ENCODE measurements at places on chromosomes 4 and X.

- no peak for DNase-seq
Observed at GRCh38 chr4:40575846-40576245, 53.8 kb downstream of the RBM47 start.

DNA sequence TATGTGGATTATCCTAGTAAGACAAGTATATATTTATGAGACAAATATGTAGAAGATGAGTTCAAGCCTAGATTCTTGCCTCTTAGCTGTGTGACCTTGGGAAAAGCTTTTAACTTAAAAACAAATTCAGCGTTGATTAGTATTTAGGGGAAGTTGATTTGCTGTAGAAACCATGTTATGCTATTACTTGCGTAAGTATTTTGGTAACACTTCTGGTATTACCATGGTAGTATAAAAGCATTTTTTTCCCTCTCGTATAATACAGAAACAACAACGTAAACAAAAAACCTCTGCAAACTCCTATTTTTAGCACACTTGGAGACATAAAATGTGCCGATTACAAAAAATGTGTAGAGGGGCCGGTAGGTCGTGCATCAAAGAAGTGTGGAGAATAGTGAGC lies 33.2 kb downstream of the STAG2 start:
- DNase-seq: no peak

GRCh38 chr4:184345573-184345922 lies 127.9 kb upstream of the ENPP6 start:
- no peak for DNase-seq

DNA sequence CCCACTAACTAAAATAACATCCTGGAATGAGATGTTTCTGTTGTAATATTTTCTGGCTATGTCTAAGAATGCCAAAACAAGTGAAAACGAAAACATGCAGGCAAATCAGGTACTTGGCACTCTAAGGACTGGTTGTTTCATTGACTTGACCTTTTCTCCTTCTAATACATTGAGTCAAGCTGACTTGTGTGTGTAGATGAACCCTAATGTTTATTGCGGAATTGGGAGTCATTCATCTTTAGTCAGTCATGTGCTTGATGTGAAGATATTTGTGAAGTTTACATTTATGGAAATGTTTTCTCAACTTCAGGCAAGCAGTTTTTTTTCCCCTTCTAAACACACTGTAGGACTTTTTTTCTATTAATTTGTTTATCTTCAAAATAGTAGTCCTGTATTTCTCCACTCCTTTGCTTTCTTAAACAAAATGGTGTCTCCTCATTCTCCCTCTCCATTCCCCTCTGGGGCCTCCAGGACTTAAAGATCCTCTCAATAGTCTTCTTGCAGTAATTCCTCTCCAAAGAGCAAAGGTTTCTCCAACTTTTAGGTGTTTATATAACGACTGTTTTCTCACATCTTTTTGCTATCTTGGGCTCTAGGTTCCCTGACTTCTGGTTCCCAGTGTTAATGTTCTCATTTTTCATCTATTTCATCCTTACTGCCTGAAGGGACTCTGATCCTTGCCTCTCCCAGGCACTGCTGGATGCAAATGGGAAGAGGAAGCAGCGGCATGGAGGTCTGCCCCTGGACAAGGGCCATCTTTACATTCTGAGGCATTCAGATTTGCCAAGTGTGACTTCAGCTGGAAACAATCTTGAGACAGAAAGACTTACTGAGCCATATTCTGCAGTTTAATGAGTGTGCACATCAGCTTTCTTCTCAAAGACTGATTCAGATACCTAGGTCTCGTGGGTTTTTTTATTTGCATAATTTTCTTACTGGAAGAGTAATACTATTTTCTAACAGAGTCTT lies 166.4 kb downstream of the ARHGAP6 start:
- no peak for DNase-seq

- DNase-seq: no peak
Observed at GRCh38 chrX:21996872-21997455, 35.2 kb upstream of the PHEX start.

DNA sequence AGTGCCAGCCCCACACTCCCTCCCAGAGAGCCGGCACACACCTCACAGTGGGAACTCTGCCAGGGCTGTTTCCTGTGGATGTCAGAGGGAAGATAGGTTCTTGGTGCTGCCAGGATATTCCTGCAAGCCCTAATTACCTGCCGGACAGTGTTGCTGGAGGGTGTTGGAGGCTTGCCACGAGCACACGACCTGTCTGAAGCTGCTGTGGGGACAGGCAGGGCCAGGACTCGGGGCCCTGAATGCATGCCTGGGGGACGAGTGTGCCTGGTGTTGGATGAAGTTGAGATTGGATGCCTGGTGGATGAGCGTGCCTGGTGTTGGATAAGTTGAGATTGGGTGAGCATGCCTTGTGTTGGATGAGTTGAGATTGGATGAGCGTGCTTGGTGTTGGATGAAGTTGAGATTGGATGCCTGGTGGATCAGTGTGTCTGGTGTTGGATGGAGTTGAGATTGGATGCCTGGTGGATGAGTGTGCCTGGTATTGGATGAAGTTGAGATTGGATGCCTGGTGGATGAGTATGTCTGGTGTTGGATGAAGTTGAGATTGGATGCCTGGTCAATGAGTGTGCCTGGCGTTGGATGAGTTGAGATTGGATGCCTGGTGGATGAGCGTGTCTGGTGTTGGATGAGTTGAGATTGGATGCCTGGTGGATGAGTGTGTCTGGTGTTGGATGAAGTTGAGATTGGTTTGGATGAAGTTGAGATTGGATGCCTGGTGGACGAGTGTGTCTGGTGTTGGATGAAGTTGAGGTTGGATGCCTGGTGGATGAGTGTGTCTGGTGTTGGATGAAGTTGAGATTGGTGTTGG lies 23.2 kb upstream of the UVSSA start:
- no peak for DNase-seq

- DNase-seq: no peak
Observed at GRCh38 chrX:8864161-8864560, 63.0 kb upstream of the FAM9A start.

GRCh38 chr4:148704291-148704690 lies 262.1 kb upstream of the NR3C2 start:
- no peak for DNase-seq

- no peak for DNase-seq
Observed at GRCh38 chr4:122635205-122635604, 14.3 kb upstream of the IL21 start.

DNA sequence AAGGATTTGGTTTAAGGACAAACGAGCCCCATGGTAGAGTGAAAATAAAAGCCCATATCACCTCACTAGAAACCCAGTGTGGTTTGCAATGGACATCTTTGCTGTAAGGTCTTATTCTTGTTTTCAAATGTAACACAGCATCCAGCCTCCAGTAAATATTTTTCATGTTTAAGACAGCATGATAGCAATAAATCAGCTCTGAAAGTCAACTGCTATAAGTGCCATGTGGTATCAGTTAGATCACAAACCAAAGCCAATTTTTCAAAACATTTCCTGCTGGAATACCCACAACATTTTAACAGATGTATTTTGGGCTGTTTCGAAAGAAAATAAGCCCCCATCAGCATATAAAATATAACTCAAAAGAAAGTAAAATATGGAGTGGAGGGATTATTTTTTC lies 24.0 kb upstream of the SCML1 start:
- DNase-seq: no peak

GRCh38 chrX:72299891-72300630 lies 5.7 kb downstream of the CITED1 start:
- no peak for DNase-seq

DNA sequence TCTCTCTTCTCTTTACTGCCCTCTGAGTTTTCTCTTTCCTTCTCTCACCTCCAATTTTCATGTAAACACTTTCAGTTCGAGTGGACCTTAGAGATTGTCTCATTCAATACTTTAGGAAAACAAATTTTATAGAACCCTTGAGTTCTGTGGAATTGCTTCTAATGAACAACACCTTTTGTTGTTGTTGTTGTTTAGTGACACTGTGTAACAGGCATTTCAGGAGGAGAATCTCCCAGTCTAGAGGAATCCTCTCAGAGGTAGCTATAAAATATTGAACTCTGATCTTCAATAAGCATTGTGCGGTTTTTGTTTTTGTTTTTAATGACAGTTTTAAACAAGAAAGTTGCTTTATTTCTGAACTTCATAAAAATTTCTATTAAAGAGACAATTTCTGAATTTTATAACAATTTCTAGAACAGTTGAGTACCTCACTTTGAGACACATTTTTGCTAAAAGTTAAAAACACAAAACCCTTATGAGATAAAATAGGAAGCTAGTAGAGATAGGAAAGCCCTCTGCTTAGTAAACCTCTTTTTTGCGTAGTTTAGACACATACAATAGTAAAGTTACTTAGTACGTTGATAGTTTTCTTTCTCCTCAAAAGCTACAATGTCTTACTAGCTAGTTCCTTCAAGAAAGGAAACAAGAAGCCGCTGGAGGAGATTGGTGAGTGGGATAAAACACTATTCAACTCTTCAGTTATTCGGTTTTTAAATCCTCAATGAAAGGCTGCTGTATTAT lies 38.8 kb downstream of the CLCN3 start:
- DNase-seq: no peak

- DNase-seq: no peak
Observed at GRCh38 chr4:8846046-8846720, 25.5 kb downstream of the HMX1 start.

DNA sequence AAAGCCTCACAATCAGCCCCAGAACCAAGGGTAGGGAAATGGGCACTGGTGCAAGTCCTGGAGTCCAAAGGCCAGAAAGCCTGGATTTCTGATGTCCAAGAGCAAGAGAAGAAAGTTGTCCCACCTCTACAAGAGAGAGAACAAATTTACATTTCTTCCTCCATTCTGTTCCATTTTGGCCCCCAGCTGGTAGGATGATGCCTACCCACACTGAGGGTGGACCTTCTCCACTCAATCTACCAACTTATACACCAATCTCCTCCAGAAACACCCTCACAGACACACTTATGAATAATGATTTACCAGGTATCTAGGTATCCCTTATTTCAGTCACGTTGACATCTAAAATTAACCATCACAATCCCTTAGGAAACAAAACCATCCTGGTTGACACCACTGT lies 367.8 kb upstream of the GRIA3 start:
- DNase-seq: no peak

DNA sequence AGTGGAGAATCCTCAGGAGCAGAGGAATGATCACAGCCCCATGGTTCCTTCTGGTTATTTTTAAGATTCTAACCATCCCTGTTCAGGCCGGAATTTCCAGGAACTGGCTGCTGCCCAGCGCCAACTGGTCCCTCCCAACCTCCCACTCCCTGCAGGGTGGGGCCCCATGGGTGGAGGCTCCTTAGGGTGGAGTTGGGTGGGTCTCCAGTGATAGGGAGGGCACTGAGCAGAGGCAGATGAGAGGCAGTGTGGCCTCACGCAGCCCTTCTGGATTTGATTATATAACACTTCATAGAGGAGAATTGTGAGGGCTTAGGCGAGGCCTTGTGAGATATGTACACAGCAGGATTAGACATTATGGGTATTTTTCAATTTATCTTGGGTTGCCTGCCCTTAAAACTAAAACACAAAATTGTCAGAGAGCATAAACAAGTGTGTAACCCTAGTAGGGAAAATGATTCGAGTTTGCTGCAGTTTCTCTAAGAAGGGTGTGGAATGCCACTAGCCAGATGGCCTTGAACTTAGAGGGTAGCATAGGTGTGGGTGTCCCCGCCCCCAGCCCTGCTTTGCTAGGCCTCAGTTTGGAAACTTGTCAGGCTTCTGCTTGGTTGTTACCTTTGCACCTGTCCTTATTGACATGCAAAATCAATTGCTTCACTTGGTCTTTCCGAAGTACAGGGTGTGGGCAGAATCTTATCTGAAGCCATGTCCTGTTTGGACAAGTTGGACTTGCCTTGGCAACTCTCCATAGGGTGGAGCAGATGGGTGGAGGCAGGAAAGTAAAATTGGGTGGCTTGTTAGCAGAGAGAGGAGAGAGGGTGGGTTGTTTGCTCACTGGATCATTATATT lies 9.4 kb downstream of the KLF3 start:
- no peak for DNase-seq

DNA sequence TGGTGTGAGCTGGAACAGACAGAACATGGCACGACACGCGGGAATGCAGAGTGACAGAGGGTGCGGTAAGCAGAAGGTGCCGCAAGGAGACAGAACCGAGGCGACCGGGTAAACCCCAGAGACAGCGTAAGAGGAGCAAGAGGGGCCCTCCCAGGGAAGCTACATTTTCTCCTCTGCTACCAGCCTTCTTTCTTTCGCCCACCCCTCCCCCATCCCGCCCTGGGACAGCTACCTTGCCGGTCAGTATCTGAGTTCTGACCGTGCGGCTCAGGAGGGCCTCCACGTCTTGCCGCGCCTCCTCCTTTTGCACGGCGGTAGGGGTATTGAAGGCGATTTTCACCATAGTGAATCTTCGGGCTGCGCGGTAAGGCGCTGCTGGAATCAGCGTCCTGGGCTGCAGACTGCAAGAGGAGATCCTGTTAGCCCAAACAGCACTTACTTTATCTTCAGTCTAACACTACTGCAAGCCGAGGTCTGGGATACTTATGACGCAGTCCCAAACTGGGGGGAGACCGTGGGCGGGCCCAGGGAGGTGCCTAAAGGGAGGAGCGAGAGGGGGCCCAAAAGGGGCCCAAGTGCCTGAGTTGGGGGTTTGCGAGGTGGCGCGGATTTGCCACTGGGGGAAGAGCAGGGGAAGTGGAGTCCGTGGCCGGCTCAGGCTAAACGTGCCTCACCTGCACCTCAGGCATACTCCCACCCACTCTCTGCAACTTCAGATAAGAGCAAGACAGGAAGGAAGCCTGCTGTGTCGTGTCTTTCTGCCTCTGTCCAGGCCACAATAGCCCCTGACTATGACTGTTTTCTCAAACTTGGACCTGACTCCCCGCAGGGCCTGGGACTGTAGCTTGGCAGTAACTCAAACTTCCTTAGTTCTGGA lies at the start of gene ITM2A:
Gene ITM2A, minus strand, starts transcription at position 462 of the 877 bp plus-strand sequence. Its CDS starts 119 bp downstream, at position 343.
- peak; percentile 22 for DNase-seq

DNA sequence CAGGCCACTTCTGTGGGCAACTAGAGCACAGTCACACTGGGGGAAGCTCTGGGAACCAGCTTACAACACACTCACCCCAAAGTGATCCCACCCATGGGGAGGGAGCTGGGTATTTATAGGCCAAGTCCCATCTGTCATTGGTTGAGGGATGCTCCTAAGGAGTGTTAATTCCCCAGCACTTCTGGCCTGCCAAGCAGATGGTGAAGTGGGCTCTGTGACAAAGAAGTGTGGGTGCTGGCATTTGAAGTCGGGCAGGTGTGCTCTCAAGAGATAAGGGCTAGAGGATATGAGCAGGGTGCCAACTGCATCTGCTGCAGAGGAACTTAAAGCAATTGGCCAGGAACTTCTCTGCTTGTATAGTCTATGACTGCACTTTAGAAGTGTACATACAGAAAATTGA lies 30.9 kb downstream of the PTCHD1 start:
- no peak for DNase-seq

GRCh38 chr4:3766036-3766784 lies at the start of gene ADRA2C:
Gene ADRA2C (plus strand): TSS chr4:3766385. CDS start chr4:3766607, 222 bp downstream.
- no peak for DNase-seq

DNA sequence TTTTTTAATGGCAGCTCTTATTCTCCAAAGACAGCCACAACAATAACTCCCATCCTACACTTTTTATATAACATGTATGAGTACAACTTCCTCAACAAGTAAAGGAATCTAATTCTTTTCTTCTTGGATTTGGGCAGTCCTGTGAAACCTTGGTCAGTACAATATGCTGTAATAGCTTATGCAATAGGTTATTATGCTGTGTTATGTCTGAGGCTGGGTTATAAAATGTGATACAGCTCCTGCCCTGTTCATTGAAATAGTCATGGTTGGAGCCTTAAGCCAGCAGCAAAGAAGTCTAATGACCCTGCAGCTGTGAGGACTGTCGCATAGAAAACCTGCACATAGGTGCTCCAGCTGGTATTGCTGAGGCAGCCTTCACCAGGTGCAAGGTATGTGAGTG lies 215.8 kb upstream of the RASGEF1B start:
- no peak for DNase-seq

GRCh38 chr4:156824451-156825060 lies 147.0 kb downstream of the PDGFC start:
- no peak for DNase-seq

- no peak for DNase-seq
Observed at GRCh38 chrX:87808576-87809243, 291.1 kb downstream of the KLHL4 start.

All from activated CD8-positive, alpha-beta memory T cell treated with anti-CD3 and anti-CD28 coated beads for 1 hour (primary cell).